ENCODE measurements at places on chromosomes 1 and 21.
A peak's percentile ranks its signal among the peaks of the same experiment; 100 is the strongest.

DNA sequence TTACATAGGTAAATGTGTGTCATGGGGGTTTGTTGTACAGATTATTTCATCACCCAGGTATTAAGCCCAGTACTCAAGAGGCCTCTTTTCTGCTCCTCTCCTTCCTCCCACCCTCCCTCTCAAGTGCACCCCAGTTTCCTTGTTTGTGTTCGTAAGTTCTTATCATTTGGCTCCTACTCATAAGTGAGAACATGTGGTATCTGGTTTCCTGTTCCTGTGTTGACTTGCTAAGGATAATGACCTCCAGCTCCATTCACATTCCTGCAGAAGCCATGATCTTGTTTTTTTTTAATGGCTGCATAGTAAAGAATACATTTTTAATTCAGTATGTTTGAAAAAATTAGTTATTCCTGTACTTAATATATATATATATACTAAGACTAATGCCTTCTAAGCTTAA lies 107.7 kb downstream of the CLDN17 start:
- no peak for DNase-seq

GRCh38 chr1:227316456-227316855 lies 1.8 kb downstream of the CDC42BPA start:
- DNase-seq = no peak

DNA sequence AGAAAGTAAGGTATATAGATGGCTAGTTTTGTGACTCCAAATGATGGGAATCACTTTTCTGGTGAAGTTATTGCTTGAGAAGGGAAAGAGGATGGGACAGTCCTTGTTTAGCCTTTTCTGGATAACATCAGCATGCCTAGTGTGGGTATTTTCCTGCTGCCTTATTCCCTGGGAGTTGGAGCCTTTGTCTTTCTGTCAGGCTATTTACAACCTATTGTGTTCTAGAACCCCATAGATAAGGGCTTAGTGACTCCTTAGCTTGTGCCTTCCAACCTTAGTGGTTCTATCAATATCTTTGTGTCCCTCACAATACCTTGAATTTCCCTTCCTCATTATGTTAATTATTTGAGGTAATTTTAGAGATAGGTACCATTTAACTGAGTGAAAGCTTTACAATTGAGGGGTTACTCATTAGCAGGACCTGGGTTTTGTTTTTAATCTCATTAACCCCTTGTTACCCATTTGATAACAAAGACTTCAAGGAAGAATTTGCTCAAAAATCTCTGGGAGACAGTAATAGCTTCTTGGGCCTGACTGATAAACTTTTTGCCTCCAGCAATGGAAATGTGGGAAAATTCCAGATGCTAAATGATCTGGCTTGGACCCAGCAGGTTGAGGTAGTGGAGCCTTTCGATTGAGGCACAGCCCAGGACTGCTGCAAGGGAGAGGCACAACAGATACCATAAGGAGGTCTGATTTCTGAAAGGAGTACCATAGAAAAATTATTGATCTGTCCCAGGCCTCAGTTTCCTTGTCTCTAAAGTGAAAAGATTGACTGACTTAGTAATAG lies 49.0 kb downstream of the CACHD1 start:
- DNase-seq = no peak

GRCh38 chr1:19635646-19636045 lies 8.5 kb upstream of the NBL1 start:
- DNase-seq = no peak

GRCh38 chr1:67601955-67602354 lies 83.0 kb upstream of the GADD45A start:
- no peak for DNase-seq

DNA sequence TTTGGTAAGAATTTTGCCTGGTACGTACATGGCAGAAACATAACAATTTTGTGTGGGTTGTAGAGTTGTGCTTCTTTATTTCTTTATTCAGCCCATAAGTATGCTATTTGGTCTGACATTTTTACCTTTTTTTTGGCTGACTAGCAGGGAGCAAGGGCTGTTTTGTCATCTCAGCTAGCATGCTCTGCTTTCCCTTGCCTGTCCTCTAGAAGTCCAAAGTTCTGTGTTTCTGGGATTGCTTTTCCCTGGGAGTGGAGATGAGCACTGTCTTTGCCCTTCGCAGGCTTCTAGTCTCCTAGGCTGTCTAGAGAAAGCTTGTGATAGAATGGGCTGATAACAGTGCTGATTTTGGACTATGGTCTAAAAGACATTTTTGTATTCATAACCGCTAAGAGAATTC lies 7.5 kb downstream of the UCK2 start:
- no peak for DNase-seq

- DNase-seq = peak; percentile 39
These were observed at the start of gene TLCD4 for GRCh38 chr1:95117207-95118066. Gene TLCD4 (plus strand): TSS chr1:95117355. CDS start chr1:95143902, 26,547 bp downstream.

GRCh38 chr21:42262831-42263231 lies 43.9 kb downstream of the ABCG1 start:
- DNase-seq = no peak

- no peak for DNase-seq
These were observed 9.3 kb downstream of the FTCD start for GRCh38 chr21:46145840-46146691.

GRCh38 chr1:17307946-17308345 lies at the start of gene PADI4:
Gene PADI4 (plus strand): TSS chr1:17308197. CDS start chr1:17308223, 26 bp downstream.
- no peak for DNase-seq

DNA sequence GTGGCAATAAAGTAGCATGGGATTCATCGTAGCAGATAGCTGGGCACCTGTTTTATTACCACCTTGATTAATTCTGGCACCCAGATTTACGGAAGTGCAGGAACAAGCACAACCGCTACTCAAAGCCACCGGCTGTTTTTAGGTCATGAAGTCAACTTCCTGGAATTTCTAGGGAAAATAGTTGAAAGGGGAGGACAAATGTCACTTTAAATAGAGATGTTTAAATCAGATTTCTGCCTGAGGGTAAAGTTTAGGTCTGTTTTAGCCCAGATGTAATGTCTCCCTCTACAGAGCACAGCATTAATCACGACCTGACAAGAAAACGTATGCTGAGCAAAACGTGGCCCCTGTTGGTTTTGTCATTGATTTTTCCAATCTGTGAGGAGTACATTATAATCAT lies 8.0 kb downstream of the ADGRL2 start:
- no peak for DNase-seq

- no peak for DNase-seq
These were observed 282.4 kb downstream of the TM2D1 start for GRCh38 chr1:61442544-61442943.

- no peak for DNase-seq
These were observed 425.4 kb downstream of the ADGRL2 start for GRCh38 chr1:82226186-82226505.

DNA sequence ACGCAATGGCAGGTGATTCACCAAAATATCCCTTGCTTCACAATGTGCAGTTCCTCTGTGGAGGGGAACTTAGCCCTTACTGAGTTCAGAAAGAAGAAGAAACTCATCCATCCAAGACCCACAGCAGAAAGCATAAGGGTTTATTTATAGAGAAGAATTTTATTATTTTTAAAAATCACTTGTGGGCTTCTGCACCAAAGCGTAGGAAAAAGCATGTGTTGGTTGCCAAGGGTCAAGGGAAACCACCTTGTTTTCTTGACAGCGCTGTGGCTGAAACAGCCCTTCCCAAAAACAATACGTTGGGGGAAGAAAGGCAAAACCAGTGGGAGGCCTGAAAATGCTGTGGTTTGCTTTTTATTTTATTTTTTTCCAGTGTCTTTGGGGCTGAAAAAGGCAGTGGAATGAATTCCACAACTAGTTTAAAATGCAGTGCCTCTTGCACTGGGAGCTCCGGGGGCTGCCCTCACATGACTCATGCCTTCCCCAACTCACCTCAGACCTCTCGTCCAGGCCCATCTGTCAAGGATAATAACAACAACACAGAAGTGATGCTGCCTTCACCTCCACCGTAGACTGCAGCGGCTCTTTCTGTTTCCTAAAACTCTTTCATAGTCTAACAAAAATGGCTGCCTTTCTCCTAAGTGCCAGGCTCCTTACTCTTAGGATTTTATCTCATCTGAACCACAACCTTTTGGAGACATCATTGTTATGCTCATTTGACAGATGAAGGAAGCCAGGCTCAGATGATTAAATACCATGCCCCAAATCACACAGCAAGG lies 224.2 kb upstream of the JUN start:
- DNase-seq = no peak

DNA sequence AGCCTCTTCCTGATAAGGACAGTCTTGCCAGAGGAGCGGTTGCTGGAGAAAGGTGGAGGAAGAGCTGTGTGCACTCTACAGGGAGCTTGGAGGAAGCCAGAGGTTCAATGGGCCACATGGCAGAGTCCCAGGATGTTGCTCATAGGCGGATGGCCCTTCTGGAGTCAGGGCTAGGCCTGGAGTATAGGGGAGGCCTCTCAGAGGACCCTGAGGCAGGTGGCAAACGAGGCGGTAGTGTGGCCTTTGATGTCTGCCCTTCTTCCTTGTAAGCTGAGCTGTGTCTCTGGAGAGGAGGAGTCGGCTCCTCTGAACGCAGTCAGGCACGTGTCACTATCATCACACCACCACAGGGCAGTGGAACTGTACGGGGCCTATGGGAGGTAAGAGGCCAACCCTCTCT lies 8.6 kb downstream of the PKP1 start:
- no peak for DNase-seq

DNA sequence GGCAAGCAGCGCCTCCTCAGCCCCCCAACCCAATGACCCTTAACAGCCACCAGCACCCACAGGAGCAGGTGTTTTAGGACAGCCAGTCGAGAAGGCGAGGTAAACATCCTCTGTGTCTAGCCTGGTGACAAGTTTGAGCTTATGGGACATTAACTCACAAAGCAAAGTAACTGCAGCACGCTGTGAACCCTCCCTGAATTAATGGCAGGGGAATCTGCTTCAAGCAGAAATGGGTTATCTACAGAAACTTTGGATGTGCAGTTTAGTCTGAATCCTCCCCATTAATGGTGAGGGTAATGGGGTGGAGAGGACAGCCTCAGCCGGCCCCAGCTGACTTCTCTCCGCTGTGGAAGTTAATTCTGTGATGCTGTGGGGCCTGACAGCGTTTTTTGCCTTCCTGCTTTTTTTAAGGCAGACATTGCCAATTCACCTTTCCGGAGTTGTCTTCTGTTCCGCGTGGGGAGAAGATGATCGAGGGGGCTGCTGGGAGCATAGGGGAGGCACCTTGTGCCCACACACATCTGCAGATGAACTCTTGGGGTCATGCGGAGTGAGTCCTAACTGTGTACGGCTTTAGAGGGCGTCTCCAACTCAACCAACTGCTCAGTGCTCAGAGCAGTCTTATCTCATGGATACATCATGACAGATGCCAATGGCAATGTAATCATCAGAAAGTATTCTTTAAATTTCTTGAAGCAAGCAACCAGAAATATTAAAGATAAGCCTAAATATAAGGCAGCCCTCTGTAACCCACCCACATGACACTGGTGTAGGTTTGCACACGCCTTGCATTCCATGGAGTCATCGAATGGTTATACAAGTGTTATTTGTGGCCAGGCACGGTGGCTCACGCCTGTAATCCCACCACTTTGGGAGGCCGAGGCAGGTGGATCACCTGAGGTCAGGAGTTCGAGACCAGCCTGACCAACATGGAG lies 41.0 kb downstream of the POFUT2 start:
- no peak for DNase-seq

DNA sequence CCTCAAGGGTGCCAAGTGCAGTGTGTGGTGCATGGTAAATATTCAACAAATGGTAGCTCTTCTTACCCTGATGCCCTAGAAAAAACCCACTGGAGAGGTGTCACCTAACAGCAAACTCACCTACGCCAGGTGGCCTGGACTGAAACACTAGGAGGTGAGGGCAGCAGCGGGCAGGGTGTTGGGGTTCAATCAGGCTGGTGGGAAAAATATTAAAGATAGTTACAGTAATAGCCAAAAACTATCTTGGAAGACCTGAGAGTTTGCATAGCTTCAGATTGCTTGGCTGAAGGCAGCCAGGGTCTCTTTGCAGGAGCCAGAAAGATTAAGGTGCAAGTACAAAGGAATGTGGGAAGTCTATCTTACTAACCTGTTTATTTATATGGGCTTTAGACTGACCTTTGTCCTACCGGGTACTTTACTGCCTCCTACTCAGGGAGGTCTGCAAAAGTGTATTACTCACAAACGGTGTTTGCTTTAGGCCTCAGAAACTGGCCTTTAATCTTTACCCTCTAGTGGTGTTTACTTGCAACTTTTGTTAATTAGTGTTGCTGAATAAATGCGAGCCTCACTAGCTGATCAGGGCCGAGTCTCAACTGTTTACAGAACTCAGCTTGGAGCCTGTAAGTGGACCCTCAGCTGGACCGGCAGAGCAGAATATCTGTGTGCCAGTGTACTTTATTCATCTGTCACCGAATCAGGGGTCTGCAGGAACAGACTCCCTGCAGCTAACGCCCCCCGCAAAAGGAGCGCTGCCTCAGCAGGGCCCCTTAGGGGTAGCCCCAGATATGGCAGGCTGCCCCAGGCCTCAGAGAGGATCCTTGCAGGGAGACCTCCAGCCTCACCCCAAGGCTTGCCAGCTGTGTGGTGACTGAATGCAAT lies 63.9 kb downstream of the SYF2 start:
- DNase-seq = no peak

DNA sequence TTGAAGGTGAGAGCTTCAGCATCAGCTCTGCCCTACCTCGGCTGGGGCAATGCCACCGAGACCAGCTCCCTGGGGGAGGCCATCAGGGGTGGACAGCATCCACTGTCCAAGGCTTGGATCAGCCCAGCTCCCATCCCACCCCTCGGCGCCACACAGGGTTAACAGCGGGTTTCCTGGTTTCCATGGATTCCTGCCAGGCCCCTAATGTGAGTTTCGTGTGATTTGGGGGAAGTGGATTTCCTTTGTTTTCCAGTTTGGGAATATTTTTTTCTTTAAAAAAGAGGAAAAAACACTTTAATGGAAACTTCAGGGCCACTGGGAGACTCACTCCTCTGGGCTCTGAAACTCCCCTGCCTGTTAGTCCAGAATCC lies 34.3 kb downstream of the CASZ1 start:
- DNase-seq = no peak

GRCh38 chr1:11453742-11454491 lies 25.0 kb upstream of the DISP3 start:
- no peak for DNase-seq

DNA sequence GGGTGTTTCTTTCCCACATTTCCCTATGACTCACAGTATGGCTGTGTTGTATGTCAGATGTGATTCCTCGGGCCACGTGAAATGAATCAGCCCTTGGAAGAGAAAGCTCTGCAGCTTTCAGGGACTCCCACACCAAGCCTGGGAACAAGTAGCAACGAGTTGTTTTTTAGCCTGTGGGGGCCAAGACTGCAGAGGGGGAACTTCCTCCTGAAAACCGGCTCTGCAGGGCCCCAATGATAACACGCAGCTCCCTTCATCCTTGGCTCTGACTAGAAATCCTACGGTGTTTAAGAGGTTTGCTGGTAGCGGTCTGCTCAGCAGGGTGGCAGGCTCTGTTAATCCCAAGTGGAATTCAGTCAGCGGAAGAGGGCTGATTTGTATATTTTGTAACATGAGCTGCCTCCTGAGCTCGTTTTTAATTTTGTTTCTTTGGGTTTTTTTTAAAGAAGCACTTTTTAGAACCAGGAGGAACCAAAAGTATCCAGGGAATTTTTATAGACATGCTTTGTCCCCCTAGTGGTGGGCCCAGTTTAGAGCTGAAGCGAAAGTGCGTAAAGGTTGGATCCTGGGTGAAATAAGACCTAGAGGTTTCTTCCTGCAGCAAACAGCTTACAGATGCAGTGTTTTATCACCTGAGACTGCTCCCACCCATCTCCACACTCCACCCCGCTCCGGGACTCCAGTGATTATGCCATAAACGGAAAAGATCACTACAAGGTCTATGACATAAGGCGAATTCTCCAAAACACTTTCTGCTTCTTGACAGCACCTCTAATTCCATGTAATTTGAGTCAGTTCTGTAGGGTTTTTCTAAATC lies 48.8 kb downstream of the LAMC2 start:
- no peak for DNase-seq

Data from NCI-H748 treated with DMSO at 0.1 percent for 48 hours (cell line).